ENCODE measurements at places on chromosomes 3 and 15.

DNA sequence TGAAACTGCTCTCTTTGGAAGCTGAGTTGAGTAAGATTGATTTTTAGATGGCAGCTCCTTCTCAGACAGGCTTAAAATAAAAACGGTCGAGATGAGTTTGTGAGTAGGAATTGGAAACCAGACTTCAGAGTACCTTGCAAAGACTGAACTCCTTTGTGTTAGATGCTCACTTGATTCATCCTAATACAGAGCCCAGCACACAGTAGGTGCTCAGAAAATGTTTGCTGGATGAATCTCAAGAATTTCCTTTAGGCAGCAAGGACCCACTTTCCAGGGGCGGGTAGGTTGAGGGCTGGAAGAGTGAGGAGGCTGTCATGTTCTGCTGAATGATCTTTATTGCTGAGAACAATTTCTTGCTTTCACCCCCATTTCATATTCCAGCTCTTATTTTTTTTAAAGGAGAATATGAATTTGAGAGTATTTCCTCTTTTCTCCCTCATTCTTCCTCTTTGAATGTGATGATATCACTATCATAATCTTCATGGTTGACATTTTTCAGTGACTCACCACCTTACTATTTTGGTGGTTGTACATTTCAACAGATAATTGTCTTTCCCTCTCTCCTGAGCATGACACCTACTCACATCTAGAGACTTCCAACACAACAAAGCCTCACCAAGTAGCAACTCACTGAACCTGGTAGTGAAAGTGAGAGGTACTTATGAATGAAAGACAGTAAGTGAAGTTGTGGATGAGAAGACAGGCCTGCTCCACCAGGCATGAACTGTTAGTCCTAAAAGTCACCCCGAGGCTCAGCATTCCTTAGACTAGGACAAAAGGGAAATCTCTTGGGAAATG, 113.3 kb downstream of the PDCD6IP start:
- DNase-seq: no peak

DNA sequence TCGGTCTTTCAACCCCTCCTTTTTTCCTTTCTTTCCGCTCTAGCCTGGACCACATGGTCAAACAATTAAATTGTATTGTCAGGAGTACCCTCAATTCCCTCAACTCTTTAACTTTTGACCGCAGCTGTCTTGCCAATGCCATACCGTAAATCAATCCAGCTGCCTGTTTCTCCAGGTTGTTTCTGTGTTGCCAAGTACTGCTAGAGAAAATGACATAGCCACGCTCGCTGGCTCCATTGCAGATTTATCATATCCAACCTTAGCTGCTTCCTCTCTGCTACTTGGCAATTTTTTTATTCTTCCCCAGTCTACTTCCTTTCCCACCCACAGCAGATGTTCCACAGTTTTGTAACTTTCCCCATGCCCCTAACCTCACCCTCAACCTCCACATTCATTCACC, 60.0 kb downstream of the ZNF385D start:
- no peak for DNase-seq

- DNase-seq: no peak
Measured at GRCh38 chr3:150174179-150174578, 203.5 kb upstream of the PFN2 start.

DNA sequence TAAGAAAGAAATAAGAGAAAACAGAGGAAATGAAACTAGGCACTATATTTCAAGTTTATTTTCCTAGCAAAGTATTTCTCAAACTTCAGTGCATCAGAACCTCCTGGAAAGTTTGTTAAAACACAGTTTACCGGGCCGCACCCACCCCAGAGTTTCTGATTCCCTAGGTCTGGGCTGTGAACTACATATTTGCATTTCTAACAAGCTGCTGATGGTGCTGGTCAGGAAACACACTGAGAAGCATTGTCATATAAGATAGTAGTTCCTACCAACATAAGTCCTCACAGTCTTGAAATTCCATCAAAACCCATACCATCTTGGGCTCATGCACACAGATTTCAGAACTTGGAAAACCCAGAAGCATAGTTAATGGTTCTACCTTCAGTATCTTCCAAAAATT, 8.3 kb downstream of the SLC9A9 start:
- DNase-seq: no peak

DNA sequence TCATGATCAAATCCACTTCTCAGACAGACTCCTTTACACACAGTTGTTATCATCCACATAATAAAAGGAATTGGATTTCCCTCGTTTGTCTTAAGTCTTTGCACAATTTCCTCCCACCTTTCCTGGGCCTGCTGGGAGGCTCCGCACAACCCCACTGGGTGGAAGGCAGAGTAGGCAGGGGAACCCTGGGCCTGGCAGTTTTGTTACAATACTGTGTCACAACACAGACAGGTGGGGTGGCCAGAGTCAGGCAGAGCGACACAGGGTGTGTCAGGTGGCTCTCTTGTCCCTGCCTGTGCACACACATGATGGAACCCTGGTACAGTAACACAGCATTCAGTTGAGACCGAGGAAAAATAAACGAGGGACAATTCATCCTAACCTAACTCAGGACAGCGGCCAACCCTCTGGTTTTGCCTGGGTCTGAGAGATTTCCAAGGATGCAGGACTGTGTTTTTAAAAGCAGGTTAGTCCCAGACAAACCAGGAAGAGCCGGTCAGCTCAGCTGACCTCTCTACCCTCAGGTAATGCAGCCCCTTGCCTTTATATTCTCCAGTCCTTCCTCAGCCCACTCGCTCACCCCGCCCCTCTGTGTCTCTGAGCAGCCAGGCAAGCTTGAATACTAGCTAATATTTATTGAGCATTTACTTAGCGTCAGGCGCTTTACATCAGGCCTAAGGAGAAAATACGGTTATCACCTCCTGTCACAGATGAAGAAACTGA, 8.8 kb upstream of the FAM174B start:
- no peak for DNase-seq

GRCh38 chr3:1855841-1856240, 242.8 kb upstream of the CNTN4 start:
- DNase-seq: no peak

DNA sequence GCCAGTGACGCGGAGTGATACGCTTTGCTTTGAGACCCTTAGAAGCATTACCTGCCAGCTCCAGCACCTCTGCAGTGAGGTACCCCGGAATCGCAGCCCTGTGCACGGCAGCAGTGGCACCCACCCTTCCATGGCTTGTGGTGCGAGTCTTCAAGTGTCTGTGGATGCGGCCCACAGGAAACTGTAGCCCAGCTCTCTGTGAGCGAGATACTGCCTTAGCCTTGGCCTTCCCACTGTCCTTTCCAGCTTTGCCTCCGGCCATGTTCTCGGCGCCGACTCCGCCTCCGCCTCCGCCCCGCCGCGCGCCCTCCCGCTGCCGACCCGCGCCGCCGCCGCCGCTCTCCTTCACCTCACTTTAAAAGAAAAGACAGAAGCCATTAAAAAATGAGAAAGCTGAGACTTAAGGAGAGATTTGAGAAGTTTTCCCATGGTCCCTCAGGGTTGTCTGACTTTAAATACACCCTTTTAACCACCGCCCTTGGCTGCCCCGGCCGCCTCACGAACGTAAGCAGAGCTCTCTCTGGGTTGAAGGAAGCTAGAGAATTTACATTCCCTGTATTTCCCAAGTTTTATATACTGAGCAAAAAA, 78.5 kb upstream of the FAM174B start:
- no peak for DNase-seq

GRCh38 chr3:4776980-4777581, 202.2 kb upstream of the BHLHE40 start:
- DNase-seq: peak; percentile 18

DNA sequence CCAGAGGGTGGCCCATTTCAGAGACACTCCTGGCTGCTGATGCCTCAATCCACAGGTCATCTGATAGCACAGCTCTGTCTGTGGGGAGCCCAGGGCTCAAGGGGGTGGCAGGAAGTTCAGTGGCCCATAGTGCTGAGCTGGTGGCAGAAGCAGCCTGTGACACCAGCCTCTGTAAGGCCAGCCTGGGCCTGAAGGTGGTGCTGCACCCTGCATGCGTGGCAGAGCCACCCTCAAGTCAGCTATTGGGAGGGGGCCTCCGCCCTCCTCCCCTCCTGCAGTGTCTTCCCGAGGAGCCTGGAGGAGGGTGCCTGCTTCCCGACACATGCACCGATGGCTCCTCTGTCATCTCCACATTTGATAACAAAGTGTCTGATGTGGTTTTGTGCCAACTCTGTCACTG, 3.0 kb downstream of the PLA1A start:
- no peak for DNase-seq

DNA sequence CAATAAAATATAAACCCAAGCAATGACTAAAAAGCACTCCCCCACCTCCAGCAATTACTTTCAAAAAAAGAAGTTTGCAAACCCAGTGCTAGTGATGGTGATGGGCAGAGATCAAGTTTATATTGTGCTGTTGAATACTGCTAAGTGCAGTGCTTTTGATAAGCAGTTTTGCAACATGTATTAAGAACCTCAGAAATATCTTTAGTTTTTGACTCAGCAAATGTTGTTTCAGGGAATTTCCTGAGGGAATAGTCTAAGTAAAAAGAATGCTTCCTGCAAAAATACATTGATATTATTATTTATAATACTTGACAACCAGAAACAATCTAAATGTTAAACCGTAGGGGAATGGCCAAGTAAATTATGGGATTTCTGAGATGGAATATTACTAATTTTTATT, 69.3 kb downstream of the ADAMTSL3 start:
- no peak for DNase-seq

DNA sequence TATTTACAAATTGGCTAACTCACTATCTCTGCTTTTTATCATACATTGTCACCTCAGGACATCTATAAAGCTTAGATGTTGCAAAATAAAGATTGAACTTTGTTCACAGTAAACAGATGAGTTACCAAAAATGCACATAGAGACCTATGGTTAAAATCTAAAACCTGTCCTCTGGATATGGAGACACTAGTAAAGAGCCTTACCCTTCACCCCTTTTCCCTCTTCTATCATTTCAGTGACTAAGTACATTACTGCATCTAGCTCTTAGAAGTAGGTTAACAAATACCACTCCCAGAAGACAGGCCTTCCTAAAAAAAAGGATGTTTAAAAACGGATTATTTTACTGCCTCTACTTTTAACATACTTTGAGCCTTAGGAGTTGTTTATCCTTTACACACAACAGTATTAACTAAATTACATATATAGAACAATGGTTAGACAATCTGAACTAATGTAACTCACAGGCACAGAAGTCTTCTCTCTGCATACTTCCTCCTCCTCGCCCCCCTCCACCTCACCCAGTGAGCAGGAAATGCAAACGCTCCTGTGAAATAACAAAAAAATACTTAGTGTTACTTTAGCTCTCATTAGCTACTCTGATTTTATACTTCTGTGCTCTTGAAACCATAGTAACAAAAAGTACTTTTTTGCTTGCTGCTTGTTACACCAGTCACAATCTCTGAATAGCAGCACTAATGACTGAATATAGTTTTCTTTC, 23.3 kb downstream of the IREB2 start:
- DNase-seq: no peak

DNA sequence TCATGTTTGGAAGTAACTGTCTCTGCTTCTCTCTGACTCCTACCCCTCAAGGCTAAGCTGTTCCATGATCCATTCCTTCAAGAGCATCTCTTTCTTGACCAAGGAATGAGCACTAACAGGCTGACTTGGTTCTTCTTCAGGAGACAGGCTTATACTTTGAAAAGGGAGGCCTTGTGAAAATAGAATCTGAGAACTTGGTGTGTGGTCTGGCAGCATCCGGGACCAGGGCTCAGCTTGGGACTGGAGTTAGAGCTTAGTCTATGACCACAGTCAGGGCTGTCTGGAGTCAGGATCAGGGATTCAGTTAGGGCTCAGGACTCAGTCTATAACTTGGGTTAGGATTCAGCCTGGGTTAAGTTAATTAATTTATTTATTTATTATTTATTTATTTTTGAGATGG, 44.9 kb upstream of the SLC6A6 start:
- no peak for DNase-seq

- DNase-seq: no peak
Measured at GRCh38 chr3:98786364-98787006, 23.3 kb downstream of the ST3GAL6 start.

DNA sequence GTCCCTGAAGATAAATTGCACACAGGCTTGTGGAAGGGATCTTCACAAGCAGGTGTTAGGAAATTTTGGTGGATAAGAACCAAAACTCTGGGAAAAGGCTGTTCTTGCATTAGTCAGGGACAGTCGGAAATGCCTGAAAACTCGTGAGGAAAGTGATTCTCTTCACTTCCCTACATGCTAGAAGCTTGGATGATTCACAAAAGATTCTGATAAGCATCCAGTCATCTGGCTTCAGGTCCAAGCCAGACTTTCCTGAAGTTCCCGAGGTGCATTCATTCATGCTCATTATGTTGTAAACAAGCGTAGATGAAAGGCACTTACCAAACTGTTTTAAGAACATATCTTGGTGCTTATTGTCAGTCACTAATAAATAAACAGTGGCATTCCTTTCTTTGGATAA, 1028.7 kb downstream of the NTRK3 start:
- DNase-seq: no peak

- DNase-seq: no peak
Measured at GRCh38 chr15:96132126-96132525, 198.4 kb upstream of the NR2F2 start.

DNA sequence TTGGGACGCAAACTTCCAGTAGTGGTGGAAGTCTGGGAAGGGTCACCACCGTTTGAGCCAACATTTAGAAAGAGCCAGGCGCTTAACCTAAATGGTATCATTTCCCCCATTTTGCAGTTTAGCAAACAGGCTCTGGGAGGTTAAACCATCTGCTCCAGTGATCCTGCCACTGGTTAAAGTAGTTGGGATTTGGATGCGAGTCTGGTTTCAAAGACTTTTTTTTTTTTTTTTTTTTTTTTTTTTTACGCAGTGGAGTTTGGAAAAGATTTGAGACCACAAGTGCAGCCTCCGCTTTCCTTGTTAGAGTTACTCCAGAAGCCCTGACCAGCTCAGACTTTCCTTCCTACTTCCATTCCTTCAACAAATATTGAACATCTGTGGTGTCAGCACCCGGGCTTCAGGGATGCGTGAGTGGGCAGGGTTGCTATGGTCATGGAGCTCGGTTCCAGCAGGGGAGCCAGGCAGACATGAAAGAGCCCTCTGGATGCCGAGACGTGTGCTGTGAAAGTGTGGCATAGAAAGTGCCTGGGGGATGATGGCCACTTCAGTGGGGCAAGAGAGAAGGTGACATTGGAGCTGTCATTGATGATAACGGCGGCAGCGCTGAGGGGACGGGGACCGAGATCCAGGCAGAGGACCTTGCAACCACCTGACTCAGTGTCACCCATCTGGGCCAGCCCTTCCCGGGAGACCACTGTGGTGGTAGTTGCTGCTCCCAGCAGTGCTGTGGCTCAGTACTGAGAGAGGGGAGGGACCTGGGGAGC, 1.1 kb upstream of the RNU6-1 start:
- peak; percentile 32 for DNase-seq

DNA sequence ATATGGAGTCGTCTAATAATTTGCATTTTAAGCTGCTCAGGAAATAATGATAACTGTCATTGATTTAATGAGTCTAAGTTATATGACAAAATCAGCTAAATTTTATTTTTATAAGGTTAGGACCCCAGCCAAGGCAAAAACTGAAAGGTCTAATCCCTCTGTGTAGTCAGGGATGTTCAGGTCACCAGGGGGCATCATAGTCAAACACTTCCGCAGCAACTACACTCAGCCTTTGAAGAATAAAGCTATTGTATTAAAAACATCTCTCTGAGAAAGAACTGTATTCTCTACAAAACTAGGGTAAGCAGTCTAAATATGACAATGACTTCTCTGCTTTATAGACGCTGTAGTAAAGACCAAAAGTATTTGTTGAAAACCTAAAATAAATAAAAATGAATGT, 15.0 kb downstream of the INTS14 start:
- DNase-seq: no peak

Measured in stimulated activated CD4-positive, alpha-beta T cell treated with anti-CD3 and anti-CD28 coated beads, Interleukin-2, amount 100 ng/mL, for 24 hours (primary cell).